ENCODE measurements at places on chromosomes 3 and 15.

DNA sequence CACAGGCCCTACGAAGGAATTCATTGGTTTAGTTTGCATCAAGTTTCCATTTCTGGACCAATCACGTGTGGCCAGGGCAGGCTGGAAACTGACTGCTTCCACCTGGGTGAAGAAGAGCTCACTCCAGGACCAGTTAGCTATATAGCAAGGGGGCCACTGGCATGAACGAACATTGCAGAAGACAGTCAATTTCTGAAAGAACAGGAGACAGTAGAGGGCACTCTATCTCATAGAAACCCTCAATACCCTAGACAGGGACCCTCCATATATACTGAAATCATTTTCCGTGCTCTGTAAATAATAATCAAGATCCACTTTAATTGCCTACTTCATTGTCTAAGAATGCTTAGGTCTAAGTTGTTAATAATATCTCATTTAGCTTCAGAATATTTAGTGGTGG lies 215.6 kb downstream of the CADPS start:
- DNase-seq = no peak

- DNase-seq = no peak
Observed at GRCh38 chr3:100591411-100591810, 18.0 kb upstream of the ADGRG7 start.

DNA sequence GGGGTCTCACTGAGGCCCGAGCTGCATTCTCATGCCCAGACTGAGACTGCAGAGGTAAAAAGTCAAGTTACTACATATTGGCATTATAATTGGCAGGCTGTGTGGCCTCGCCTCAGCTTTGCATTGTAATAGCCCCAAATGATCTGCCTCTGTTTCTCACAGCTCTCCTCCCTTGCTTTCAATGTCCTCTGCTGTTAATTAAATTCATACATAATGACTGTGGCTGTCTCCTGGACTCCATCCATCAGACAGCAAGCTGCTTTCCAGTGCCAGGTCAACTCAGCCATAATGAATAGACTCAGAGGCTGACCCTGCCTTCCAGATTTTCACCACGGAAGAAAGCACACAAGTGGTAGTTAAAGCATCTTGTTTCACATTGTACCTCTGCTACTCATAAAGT lies 7.6 kb upstream of the RTP4 start:
- DNase-seq = no peak

DNA sequence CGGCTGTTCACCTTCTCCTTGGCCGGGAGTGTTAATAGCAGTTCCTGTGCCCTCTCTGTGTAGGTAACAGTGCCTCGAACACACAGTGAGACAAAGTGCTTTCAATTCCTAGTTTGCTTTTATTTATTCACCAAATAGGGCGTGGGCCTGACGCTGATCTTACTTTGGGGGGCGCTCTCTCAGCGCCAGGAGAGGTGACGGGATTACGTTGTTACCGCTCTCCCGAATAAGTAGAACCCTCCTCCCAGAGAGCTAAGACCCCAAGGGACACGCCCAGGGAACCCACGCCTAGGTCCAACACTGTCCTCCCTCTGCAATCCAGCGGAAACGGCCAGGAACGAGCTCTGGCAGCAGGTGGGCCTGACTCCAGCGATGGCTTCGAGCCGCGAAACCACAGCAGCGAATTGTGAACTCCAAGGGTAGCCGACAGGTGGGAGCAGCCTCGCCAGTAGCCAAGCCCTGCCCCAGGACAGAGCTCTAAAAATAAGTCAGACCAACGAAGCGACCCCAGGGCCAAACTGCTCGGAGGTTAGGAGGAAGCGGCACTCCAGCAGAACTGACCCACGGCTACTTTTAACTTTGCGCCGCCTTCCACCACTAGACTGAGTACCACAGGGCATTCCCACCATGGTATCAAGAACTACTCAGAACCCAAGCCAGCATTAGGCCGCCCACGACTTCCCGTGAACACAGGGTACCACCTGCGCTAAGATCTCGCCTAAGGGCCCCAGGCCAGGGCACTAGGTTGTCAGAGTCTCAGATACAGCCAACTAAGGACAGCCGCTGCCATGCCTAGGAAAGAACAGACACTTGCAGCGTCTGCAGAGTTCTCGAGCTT lies 1.6 kb upstream of the SIN3A start:
- no peak for DNase-seq

GRCh38 chr3:151091685-151092345 lies 6.4 kb downstream of the MED12L start:
- no peak for DNase-seq

DNA sequence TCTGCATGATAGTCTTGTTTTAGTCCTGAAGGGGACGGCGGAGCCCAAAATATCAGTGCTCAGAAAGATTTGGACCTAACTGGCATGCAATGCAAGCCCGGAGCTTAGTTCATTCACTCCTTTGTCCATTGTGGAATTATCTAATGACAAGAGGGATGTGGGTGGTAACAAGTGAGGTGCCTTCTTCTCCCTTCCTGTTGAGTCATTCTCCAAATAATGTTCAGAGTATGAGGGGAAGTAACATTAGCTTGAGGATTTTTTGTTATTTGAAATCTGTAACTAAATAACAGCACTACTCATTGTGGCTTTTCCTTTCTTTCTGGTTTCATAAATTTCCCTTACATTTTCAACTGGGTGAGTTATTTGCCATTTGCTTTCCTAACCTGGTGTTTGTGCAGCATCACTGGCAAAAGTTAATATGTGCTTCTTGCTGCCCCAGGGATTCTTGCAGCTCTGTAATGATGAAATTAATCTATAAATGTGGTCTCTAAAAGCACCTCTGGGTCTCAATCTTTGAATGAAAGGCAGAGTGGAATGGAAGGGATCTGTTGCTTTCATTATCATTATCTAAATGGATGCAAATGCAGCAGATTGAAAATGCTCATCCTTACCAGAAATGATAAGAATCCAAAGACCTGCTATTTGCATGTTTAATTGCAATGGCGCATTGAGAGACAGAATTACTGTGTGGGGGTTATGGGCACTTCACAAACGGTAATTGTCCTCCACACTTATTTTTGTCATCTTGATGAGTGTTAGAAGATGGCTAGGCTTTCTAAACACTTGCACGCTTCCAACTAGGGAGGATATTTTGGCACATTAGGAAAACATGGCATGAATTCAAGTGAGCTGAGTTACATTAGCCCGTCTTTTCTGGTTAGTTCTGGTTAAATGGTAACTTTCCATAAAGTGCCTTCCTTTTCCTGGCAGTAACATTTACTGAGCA lies 89.9 kb upstream of the MITF start:
- no peak for DNase-seq

GRCh38 chr3:31077021-31077601 lies 182.7 kb upstream of the GADL1 start:
- no peak for DNase-seq

DNA sequence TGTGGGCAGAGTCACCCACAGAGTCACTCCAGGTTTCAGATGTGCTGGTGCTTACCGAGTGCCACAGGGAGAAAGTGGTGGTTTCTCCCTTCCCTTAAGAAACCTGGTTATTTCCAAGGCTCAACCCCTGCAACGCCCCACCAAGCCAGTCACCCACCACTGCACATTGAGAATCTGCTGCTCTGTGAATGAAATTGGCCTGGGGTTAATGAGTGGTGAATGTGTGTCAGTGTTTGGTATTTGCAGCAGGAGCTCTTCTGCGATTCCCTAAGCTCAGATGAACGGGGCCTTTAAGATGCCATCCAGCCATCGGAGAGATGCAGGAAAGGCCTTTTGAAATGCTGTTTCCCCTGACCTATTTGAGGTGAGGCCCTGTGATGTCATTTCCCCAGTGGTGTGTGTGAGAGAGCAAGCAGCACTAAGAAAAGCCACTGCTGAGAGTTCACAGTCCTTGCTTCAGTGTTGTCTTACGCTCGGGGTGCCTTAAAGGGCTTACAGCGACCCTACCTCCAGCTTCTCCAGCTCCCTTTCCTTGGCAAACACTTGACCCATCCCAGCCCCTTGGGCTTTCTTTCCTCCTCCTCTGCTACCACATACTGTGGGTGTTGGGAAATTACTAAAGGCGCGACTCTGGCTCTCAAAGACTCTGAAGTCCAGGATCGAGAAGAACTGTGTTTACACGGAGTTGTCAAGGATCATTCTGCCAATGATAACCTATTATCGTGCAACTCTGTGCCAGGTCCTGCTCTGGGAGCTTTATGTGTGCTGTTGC lies 68.9 kb downstream of the SMAD3 start:
- DNase-seq = no peak

GRCh38 chr3:27194861-27195483 lies 174.2 kb downstream of the NEK10 start:
- DNase-seq = no peak

DNA sequence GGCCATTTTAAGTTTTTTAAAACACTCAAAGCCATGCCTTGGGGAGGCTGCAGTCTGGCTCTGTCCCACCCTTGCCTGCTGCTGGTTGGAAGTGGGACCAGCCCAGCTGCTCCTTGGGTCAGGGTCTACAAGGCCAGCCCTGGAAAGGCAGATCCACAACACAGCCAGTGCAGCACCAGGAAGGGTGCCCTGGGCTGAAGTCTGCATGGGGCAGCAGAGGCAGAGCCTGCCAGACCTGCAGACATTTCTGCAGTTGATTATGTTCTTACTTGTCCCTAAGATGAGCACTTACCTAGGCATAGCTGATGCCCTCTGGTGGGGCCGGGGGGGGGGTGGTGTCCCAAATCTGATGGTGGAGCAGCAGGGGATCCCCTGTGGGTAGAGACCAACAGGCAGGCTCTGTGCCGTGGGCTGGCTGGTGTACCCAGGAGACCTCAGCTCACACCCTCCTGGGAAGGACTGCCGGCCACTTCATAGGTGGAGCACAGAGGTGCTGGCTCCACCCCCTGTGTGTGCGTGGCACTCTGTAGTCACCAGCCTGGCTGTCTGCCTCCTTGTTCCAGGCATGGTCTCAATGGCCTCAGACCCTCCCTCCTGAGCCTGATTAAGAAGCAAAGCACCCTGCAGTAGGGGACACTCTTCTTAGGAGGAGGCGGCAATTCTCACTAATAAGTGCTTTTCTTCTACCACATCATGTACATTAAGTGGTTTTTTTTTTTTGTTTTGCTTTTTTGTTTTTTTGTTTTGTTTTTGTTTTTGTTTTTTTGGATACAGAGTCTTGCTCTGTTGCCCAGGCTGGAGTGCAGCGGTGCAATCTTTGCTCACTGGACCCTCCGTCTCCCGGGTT lies 97.4 kb upstream of the KLF13 start:
- no peak for DNase-seq

DNA sequence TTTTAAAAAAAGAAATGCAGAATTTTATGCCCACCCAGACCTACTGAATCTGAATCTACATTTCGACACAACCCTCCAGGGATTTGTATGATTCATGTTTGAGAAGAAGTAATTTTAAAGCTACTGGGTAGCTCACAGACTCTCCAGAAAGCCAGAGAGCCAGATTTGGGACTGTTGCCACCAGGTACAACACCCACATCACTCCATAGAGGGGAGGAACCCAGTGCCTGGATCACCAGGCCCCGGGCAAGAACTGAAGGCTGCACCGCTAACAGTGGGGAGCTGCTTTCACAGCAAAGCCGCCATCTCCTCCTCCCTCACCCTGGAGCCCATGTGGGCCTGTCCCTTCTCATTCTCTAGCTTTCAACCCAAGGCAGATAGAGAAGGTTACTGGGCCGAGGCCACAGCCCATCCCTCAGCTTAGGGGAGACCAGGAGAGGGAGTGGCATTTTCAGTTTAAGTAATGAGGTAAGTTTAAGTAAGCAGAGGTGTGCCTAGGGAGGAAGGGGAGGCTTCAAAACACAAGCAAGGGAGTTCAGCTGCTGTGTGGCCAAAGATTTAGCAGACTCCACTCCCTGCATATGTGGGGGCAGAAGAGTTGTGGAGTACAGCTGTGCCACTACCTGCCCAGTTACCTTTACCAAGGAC lies 109.8 kb downstream of the IL12A start:
- DNase-seq = no peak

Data from cortex of kidney (tissue), 1 donor.